ENCODE measurements at places on chromosomes 2 and 18.

DNA sequence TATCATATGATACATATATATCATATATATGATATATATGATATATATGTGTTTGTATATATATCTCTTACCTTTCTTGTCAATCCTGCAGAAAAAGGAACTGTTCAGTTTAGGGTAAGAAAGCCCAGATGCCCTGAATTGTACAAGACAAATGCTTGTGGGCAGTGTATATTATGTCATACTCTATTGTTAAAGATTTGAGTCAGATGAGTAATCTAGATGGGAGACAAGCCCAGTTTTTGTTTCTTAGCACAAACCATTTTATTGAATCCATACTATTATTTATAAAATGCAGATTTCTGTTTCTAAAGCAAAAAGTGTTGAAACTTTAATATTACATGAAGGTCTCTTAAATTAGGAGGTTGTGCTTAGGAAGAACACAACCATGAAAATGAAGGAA is 90.6 kb downstream of the VRK2 start:
- DNase-seq, result no peak

GRCh38 chr18:24016643-24017042 is 2.1 kb downstream of the TTC39C start:
- no peak for DNase-seq

DNA sequence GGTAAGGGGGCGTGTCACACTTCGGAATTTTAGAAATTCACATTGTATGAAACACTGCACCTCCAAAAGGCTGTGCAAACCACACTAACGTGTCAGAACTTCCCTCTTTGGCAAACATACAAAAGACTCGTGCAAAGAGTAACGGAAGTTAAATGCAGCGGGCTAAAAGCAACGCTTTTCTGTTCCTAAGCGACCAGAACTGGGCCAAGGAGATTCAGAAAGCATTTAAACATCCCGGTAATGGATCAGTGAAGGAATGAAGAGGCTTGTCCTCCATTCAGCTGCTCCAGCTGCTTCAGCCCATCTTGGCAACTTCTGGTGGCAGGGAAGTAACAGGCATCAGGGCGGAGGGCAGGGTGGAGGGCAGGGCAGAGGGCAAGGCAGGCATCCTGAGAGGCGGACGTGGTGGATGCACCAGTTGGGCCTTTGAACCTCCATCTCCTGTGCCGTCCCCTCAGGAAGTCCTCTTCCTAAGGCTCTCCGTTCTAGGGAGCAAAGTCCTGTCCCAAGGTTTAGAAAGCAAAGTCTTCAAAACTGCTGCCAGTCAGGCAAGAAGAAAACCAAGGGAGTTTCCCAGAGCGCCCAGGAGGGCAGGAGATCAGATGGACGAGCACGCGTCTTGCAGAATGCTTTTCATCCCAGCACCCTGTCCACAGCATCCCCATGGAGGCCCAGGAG is 230.7 kb downstream of the ZNF516 start:
- peak; percentile 59 for DNase-seq

GRCh38 chr2:168703926-168704325 is 98.5 kb upstream of the NOSTRIN start:
- no peak for DNase-seq

- DNase-seq, result no peak
Observed at GRCh38 chr2:218963601-218964000, 4.1 kb downstream of the CDK5R2 start.

GRCh38 chr2:168964251-168964807 is 63.2 kb downstream of the G6PC2 start:
- no peak for DNase-seq

DNA sequence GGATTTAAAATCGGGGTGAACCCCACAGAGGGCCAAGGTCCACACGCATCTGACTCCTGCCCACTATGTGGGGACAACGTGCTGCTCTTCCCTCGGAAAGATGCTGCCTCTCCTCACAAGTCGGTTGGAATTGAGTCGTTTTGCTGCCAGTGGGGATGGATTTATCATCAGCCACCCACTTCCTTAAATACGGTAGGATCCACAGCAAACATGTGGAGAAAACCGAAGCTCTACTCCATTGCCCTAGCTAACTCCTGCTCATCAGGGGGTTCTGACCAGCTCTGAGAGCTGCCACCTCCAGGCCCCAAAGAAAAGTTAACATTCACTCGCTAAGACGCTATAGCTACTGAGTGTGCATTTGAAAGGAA is 80.9 kb downstream of the CHRNA1 start:
- DNase-seq, result peak; percentile 64

GRCh38 chr2:222049946-222050345 is 248.9 kb downstream of the PAX3 start:
- no peak for DNase-seq

DNA sequence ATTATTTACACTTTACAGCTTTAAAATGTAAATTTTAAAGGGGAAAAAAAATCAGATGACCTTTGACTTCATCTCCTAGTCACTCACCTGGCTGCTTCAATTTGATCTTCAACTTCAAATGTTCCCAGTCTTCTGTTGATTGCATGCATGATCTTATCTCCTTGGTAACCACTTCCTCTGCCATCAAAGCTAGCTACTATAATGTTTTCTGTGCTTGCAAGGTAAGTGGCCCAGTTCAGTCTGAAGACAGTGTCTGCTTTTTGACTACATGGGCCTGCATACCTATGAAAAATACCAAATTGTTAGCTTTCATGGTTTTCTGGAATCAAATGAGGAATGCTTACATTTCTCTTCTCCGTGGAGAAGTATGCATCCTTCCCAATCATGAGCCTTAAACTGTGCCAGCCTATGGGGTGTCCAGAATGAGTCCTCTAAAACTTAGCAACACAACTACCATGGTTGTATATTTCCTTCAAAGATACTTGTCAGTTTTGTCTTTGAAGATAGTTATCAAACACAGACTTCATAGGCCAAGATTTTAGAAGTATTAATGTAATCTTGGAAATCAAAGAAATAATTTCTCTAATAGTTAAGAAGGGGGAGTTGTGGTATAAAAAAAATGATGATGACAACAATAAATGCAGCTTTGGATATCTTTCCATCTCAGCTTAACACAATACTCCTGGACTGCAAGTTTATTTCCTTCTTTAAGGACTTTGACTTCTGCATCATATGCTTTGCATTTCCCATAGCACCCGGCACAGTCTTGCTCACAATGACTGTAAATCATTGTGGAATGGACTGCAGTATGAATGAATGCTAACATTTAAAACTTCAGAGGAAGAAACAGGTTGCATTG is 62.1 kb downstream of the DPP4 start:
- DNase-seq, result no peak
